ENCODE measurements at places on chromosomes 4 and X.

DNA sequence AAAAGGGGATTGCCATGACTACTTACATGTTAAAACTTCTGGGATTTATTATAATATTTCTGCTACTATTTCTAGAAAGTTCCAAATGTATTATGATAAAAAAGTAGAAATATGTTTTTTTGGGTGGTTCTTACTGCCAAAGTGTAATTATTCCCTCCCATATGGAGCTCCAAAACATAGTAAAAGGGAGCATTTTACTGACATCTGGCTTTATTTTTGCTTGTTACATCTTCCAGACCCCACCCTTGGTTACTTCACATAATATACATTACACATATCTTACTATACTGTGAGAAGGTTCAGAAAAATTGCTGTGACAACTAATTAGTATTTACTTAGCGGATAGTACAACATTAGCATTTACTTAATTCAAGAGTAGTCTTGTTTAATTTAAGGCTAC, 205.1 kb upstream of the TLL1 start:
- DNase-seq: no peak

DNA sequence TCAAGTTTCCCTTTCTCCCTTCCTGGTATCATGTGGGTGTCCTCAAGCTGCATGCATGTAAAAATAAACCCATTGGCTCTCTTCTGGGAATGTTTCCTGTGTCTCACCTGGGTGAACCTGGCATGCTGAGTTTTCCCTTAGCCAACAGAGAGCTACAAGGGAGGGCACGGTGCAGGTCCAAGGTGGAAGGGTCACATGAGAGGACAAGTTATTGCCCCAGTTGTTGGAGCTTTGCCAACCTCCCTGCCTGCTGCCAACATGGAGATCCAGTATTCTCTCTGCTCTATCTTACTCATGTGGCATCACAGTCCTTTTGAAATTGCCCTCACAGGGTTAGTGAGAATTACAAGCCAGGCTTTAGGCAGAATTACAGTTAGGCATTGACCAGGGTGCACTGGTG, 196.1 kb upstream of the GYPA start:
- no peak for DNase-seq

GRCh38 chrX:52346174-52347165, 22.4 kb upstream of the XAGE2 start:
- peak; percentile 74 for DNase-seq

- DNase-seq: peak; percentile 55
Measured at GRCh38 chr4:29277381-29277780, 1442.8 kb upstream of the PCDH7 start.

DNA sequence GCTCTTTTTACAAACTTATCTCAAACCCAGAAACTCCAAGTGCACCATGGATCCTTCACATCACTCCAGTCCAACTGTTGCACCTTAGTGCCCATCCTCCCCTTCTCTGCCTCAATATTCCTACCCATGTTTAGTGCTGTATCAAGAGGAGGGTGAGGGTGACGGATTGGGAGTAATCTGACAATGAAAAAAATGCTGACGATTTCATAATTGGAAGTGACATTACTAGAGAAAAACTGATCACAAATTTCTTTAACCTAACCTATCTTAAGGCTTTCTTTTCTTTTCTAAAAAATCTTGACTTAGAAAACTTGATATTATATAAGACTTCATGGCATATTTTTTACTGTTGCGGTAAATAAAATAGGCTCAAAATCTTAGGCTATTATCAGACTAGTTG, 1.5 kb upstream of the DCAF12L2 start:
- no peak for DNase-seq

GRCh38 chrX:136529795-136530194, 2.2 kb upstream of the VGLL1 start:
- no peak for DNase-seq

GRCh38 chr4:123741906-123742305, 345.3 kb downstream of the SPRY1 start:
- DNase-seq: no peak

DNA sequence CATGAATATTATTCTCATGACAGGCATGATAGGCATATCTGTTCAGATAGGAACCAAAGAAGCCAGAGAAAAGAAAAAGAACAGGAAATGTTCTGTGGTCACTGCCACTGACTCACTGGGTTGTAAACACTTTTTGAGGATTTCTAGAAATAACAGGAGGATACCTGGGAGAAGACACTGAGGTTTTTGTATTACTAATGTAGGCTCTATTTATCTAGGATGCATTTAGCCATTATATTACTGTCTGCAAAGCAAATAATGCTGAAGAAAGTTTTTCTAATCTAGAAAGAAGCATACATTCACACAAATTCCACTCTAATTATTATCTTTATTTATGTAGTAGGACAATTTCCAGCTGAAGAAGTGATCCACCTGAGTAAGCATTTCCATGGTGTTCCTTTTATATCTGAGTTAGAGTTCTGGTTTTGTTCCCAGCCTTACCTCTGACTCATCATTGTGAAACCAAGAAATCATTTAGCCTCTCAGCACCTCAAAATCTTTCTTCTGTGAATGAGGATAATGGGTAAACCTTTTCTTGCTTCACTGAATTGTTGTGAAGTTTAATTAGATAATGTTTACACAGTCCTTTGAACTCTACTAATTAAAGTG, 40.2 kb upstream of the EPGN start:
- DNase-seq: peak; percentile 18

- no peak for DNase-seq
Measured at GRCh38 chrX:107712231-107713202, 63.1 kb downstream of the TSC22D3 start.

GRCh38 chrX:117840645-117841044, 276.0 kb downstream of the KLHL13 start:
- DNase-seq: no peak

- no peak for DNase-seq
Measured at GRCh38 chr4:67911141-67911540, 27.3 kb upstream of the TMPRSS11D start.

GRCh38 chrX:74545880-74546523, 68.4 kb downstream of the RLIM start:
- DNase-seq: no peak

- peak; percentile 14 for DNase-seq
Measured at GRCh38 chr4:133154725-133155124, 5.6 kb downstream of the PCDH10 start.

GRCh38 chr4:112029771-112030171, 115.5 kb upstream of the FAM241A start:
- DNase-seq: no peak

DNA sequence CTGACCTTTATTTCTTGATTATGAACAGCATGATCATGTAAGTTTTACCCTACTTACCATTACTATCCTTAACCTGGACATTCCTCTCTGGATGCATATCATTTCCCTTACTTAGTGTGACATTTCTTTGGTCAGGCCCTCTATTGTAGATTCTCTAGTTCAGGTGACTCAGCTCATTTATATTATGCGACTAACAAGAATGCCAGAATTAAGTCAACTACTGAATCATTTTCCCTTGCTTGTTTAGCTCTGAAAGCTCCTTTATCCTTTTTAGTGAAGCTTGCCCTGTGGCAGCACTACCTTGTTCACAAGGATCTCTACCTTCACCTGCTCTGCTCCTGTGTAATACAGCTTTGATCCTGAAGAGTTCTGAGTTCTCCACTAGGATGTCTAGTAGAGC, 15.1 kb upstream of the UGT2B17 start:
- DNase-seq: peak; percentile 14

GRCh38 chrX:40539214-40540142, 41.3 kb upstream of the ATP6AP2 start:
- no peak for DNase-seq

DNA sequence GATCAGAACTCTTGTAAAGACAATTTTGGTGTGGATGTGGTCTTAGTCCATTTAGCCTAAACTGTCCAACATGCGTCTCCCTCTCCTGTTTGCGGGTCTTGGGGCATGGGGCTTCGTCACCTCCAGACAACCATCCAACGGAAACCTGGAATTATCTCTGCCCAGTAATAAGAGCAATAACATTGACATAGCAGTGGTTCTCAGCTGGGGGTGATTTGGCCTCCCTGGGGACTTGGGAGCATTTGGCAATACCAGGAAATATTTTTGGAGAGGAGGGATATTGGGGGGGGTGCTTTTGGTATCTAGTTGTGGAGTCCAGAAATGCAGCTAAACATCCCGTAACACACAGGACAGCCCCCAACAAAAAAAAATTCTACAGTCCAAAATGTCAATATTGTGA, 47.2 kb downstream of the SEL1L3 start:
- no peak for DNase-seq

DNA sequence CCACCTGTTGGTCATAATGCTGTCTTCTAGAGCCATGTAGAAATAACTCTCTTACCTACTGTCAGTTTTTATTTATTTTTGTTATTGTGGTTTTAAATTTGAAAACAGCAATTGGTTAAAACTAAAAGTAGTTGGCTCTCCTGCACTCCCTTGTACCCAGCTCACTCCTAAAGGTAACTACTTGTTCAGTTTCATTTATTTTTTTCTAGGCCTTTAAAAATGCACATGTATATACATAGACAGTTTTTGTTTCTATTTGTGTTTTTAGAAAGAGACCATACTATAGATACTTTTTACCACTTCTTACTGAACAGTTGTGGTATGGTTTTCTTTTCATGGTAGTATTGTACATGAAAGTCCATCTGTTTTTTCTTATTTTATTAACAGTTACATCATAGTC, 16.8 kb downstream of the SMAD1 start:
- DNase-seq: no peak

- DNase-seq: no peak
Measured at GRCh38 chrX:13985697-13986435, 43.8 kb downstream of the GEMIN8 start.

DNA sequence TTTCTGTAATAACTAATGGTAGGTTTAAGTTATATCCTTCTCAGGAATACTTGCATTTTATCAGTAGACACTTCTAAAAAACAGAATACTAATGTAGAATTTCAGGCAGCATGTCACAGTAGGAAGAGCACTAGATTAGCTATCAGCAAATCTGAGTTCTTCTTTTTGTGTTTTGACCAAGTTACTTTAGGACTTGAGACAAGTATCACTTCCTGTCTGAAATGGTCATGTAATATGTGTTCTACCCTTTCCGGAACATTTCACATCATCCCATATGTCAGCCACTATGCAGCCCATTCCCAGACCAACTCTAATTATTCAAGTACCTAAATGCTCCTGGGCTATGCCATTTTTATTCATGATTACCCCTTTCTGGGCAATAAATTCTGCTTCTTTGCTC, 401.8 kb upstream of the RPS6KA3 start:
- DNase-seq: no peak

- DNase-seq: peak; percentile 21
Measured at GRCh38 chr4:170868170-170868569, 778.4 kb upstream of the AADAT start.

DNA sequence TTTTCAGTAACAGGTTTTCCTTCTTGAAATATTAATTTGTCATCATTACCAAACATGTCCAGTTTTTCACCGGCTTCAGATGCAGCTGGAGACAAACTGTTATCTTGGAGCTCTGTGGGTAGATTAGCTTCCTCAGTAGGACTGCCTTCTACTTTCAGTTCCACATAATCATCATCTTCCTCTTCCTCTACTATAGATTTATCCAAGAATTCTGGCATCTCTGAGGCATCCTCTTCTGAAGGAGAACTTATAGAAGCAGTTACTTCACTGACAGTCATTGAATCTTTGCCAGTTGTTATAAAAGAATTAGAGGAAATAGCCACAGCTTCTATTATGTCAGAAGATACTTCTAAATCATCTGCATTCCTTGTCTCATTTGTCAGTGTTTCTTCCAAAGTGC, 162.9 kb downstream of the LRBA start:
- DNase-seq: no peak

GRCh38 chr4:91220315-91220714, 1083.5 kb upstream of the GRID2 start:
- DNase-seq: no peak

GRCh38 chr4:89072921-89073320, 15.9 kb upstream of the FAM13A start:
- no peak for DNase-seq

- no peak for DNase-seq
Measured at GRCh38 chr4:159766241-159766640, 663.4 kb downstream of the RAPGEF2 start.

GRCh38 chr4:167890226-167890625, 202.1 kb upstream of the ANXA10 start:
- DNase-seq: no peak

- no peak for DNase-seq
Measured at GRCh38 chr4:29459926-29460325, 1260.2 kb upstream of the PCDH7 start.

DNA sequence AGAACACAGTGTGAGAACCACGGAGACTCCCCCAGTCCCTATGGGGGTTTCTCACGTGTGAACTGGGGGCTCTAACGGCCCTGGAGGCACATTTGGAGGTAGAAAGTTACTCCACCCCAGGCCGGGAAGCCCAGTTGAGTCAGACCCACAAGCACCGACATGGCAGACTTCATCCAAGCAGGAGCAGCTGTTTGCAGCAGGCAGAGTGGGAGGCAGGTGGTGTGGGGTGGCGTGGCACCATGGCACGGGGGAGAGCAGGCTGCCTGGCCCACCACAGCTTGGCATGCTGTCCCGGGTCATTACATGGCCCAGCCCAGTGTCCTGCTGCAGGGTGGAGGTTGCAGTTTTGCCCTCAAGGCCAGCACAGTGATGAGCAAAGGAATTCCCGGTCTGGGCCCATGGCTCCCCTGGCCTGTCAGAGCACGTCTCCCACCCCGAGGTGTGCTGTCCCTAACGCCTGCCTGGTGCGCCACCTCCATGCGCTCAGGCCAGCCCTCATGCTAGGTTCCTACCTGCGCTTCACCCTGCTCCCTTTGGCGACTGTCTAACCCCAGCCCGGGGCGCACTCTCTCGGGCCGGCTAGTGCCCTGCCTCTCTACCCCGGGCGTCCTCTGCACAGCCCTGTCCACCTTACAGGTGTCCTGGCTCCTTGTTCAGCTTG, 90.6 kb upstream of the AFAP1 start:
- DNase-seq: no peak

DNA sequence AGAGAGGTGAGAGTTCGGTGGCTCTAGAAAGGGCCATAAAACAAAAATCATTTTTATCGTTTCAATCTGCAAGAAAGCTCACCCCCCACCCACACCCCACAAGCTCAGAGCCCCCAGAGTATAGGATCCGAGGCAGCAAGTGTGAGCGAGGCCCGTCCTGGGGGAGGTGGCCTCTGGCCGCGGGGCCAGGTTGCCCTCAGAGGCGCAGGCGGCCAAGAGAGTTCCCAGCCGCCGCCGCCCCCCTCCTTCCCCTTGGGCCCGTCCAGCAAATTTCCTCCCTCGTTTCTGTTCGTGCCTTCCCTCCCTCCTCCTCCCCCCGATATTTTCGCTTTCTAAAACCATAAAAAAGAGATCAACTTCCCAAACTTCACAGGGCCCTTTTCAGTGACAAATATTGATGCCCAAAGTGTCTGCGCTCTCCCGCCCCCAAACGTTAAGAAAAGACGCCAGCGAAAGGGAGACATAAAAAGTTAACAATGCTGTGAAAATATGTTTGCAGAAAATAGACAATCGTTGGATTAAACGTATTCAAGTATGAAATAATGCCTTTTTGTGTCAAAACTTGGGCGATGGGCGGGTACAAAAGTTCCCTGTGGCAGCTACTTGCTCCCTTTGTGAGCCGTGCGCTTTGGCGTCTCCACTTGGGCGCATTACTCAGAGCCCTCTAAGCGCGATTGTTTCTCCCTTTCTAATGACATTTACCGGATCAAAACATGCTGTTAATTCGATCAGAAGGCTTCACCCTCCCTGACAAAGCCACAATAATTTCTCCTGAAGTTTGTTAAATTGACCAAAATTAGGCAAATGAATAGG, 1.1 kb upstream of the HELT start:
- no peak for DNase-seq

Data from RKO (cell line).